ENCODE measurements at places on chromosomes 13 and 19.

GRCh38 chr13:102854675-102855074, 8.8 kb downstream of the ERCC5 start:
- no peak for DNase-seq

GRCh38 chr13:82878536-82878935, 1003.7 kb downstream of the SLITRK1 start:
- DNase-seq: no peak

DNA sequence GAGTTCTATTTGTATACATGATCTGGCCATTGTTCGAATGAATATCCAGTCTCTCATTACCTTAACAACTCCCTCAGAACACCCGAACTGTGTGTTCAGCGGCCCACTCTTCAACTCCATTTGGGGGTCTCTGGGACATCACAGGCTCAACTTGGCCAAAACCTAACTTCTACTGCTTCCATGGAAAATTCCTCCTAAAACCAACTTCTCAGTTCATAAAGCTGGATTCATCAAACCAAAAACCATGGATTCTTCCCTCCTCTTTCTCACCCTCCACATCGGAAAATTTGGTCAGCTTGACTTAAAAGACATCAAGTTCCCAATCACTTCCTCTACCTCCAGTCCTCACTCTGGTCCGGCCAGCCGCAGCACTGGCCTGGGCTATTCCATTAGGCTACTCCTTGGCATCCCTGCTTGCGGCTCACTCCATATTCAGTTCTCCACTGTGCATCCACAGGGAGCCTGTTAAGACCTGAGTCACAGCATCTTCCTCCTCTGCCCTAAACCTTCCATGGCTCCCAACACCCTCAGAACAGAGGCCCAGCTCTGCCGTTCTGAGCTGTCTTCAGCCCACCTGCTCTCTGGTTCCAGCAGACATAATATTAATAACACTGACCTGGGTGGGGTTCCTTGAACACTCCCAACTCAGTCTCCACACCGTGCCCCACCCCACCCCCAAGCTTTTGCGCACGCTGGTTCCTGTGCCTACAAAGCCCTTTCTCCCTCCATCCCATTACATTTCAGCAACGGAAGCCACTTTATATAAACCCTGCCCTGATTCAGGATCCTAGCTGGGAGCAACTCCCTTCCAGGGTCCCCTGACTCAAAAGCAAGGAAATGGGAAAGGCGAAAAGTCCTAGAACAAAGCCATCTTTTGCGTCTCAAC, 1.1 kb downstream of the ZNF792 start:
- no peak for DNase-seq

DNA sequence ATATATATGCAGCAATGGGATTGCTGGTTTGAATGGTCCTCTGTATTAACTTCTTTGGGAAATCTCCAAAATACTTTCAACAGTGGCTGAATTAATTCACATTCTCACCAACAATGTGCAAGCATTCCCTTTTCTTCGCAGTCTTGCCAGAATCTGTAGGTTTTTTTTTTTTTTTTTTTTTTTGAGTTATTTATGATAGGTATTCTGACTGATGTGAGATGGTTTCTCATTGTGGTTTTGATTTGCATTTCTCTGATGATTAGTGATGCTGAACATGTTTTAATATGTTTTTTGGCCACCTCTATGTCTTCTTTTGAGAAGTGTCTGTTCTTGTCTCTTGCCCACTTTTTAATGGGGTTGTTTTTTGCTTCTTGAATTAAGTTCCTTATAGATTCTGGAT, 2041.5 kb upstream of the PCDH20 start:
- no peak for DNase-seq

DNA sequence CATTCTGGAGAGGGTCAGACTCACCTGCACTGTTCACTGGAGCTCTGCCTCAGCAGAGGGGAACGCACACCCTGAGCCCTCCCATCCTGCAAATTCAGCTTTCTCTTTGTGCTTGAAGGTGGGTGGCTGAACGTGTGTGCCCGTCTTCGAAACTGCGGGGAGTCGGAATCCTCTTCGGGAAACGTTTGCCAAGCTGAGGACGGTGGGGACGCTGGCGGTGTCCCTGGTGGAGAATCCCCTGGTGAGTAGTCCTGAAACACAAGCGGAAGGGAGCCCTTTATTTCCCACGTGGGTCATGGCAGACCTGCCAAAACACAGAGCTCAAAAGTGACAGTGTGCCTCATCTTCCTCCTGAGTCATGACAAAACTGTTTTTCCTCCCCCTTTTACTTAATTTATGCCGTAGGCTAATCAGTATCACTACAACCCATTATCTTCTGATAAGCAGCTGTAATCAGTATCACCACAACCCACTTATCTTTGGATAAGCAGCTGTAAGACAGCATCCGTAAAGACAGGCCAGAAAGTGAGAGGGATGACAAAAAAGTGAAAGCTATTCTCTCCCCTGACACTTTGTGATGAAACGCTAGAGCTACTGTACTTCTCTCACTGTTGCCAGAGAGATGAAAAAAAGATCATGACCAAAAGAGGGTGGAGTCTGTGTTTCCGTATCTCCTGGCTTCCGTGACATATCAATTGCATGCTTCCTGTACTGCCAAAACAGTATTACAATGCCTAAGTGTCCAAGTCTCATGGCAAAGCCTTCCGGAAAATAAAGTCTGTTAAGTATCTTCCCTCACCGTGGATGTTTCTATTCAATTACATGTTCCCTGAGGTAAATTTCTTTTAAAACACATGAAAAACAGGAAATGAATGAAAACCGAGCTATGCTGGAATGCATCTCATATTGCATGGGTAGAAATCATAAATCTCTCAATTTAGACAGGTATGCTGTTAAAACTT, 155.5 kb downstream of the TBC1D4 start:
- DNase-seq: no peak

- DNase-seq: no peak
Observed at GRCh38 chr13:94408314-94409036, 71.0 kb downstream of the DCT start.

DNA sequence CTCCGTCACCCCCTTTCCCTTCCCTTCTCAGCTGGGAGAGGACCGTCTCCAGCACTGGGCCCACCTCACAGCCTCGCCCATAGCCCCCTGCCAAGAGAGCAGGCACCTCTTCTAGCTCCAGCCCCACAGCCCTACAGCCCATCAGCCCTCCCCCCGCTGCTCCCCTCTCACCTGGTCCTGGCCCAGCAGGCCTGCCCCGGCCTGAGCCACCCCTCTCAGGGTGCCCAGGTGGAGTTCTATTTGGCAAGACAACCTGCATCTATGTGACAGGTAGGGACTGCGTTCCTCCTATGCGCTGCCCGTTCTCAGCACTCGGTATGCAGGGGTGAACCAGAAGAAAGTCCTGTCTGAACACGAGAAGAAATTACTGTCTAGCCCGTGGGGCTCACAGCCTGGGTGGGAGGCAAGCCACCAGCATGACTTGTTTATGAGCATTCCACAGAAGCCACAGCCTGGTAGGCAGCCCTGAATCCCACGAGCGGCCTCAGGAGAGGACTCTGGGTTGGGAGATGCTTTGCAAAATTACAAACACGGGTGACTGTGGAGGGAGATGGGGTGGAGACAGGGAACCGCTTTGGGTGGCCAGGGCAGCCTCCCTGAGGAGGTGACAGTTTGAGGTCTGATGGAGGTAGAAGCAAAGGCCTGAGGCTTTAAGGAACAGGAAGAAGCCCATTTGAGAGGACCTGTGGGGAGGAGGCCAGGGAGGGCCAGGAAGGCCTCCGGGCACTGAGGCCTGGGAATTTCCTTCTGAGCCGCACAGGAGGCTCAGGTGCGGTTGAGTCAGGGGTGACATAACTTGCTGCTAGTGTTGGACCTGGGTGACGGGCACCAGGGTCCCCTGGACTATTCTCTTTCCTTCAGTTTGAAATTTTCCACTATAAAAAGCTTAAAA, 1.2 kb upstream of the PLEKHF1 start:
- DNase-seq: peak; percentile 65

- DNase-seq: no peak
Observed at GRCh38 chr13:41742917-41743552, 217.9 kb downstream of the VWA8 start.

- DNase-seq: peak; percentile 25
Observed at GRCh38 chr13:75771818-75772217, 135.7 kb downstream of the LMO7 start.

DNA sequence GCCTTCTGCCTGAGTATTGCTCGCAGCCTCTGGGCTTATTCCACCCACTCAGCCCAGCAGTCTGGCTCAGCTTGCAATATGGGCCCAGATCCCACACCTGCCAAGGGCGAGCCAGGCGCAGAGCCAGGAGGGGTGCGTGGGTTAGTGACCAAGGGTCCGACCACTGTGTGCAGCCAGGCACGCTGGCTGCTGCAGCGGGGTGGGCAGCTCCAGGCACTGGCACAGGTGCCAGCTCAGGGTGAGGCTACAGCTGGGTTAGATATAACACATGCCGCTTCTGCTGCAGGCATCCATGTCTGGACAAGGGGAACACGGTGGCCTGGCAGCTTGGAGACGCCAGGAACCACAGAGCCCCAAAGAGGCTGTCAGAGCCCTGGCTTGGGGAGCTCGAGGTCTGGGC, 12.6 kb upstream of the URAD start:
- DNase-seq: no peak

GRCh38 chr13:75400775-75401174, 81.2 kb downstream of the TBC1D4 start:
- DNase-seq: no peak

- DNase-seq: no peak
Observed at GRCh38 chr13:78562237-78562889, 41.0 kb downstream of the POU4F1 start.

DNA sequence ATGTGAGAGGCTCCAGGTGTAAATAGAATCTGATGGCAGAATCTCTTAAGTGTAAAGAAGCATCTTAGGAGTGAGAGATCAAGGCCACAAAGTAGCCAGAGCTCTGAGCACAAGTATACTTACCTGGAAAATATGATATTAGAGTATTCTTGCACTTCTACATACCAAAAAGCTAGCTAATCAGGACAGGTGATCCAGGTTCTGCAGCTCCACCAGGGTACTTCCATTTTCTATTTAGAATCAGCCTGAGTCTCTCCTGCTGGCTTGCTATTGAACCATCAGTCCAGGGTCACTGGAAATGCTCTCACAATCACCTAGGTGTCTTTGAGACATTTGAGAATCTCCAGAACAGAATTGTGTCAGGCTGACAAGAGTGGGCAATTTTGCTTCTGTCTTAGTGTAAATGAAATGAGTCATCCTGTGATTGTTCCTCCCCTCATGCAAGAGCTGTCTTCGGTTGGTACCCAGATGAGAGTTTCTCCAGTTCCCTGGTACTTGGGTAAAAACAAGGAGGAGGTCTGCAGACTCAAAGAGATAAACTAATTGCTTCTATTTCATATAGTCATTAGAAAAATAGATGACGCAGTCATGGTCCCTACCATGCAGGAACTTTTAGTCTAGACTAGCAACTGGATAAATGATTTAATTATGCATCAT, 14.6 kb downstream of the ZNF254 start:
- no peak for DNase-seq

GRCh38 chr19:18723871-18724377, 40.4 kb downstream of the CRTC1 start:
- no peak for DNase-seq

DNA sequence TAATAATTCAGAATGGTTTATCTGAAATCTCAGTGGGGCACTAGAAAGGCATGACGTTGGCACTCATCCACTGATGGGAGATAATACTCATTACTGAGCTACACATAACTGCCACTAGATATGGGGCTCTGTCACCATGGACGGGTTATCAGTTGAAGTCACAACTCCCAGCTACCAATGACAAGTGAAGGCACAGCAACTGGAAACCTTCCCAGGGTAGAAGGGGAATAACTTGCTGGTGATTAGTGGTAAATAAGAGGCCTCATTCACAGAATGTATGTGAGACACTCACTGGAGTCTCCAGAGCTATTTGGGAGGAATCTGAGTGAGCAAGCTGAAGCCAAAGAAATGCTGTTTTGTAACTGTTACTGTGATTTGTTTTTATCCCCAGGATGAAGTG, 249.6 kb downstream of the ENOX1 start:
- DNase-seq: no peak

DNA sequence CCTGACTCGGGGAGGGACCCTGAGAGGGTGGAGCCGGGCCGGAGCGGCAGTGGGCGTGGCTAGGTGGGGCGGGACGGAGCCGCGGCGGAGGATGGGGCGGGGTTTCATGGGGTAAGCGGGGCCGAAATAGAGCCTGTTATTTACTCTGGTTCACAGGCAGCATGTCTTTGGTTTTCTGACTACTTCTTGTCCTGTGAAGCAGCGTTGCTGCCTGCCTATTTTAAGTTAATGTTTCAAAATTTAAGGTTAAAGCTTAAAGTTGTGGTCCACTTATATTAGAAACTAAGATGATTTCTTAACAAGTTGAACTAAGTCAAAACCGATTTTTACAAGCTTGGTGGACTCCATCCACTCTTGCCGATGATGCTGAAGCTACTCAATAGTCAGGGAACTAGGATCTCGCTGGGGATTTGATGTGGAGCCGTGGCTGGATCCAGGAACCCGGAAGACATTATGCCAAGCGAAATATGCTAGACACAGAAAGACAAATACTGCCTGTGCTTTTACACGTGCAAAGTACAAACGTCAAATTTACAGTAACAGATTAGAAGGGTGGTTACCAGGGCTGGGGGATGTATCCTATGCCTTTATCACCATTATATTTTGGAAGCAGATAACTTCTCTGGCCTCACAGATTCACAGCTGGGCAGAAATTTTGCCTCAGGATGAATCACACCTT, 433 bp upstream of the ZNF616 start:
- no peak for DNase-seq

GRCh38 chr19:16587833-16588823, 15.9 kb upstream of the SLC35E1 start:
- no peak for DNase-seq

- no peak for DNase-seq
Observed at GRCh38 chr13:28239374-28239773, 101.0 kb downstream of the PAN3 start.

DNA sequence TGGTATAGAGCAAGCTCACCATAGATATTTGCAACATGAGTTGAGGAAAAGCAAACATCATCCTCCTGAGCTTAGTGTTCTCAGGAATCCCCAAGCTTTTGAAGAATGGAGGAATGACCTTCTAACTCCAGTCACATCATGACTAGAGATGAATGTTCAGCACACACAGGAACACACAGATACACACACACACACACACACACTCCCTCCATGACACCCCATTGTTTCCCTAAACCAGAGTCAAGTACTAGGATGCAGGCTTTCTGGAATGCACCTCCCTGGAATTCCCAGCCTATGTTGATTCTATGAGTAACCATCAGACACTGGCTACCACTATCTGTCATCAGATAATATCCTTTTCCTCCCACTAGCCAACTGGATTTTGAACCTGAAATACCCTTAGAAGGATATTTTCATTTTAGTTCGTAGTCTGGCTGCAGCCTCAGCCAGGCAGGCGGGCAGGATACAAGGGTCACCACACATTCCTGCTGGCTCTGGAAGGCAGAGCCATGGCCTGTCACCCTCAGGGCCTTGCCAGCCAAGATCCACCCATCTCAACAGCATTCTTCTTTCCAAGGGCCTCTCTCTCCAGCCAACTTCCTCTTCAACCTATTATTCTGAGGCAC, 162.4 kb downstream of the FOXO1 start:
- DNase-seq: peak; percentile 11

DNA sequence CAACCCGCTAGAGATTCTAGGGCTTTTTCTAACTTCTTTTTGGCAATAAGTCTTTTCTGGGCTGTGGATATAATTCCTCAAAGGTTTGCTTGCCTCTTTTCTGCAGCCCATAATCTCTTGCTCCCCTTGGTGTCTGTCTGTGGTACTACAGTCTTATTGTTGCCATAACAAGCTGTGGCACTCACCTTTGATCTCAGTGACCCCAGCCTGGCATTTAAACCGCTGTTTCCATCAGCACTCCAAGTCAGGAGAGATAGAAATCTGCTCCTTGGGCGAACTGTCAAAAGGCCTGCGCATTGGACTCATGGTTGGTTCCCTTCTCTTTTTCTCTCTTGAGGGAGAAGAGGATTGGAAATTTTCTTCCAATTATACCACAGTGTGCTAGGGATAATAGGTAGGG, 14.5 kb upstream of the MPHOSPH8 start:
- no peak for DNase-seq

Data from keratinocyte (primary cell).